Effector CD4-positive, alpha-beta T cell (primary cell): ENCODE measurements at places on chromosomes 7 and 10.

DNA sequence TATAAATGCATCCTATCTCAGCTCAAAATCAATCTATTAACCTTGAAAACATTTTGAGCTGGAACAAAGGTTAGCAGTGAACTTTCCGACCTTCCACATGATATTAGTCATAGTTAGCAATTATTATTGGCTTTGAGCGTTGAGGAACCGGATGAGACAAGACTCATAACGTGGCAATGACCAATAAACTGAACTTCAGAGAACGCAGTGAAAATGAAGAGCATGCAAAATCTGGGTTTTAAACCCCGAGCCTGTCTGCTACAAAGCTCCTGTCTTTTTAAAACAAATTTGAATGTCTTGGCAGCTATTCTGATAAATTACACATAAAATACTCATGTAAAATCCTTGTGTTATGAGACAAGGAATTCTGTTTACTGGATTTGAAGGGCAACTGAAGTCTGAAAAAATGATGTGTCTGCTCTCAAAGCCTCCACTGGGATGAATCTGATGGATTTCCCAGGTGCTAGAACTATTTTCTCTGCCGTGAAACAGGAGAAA is 74.7 kb upstream of the ITGB1 start:
- no peak for DNase-seq

DNA sequence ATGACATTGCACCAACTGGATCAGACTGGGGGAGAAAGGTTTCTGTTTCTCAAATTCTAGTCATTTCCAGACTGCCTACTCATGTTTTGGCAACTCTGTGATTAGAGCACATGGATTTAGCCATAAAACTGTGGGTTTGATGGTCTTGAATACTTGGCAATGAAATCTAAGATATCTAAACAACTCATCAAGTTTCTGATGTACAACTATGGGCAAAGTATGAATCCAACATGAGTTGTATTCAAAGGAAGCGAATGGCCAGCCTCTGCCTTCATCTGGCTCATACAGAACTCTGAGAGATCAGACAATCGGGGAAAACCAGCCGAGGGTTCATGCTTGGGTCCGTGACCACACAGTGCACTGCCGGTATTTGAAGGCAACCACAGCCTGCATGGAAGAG is 144.3 kb downstream of the ADAM12 start:
- no peak for DNase-seq

DNA sequence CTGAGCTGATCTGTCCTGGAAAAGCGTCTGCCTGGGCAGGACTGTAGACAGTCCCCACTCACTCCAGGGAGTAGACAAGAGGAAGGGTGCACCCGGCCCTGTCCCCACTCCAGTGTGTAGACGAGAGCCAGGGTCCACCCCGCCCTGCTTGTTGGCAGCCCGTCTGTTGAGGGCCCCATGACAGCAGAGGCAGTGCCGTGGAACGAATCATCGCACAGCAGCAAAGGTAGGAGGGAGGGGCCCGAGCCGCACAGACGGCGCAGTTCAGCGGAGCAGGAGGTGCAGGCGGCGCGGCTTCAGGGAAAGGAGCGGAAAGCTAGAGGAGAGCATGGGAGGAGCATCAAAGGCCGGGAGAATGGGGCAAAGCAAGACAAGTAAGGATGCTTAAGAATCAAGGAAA is 93.0 kb downstream of the DYNC2I1 start:
- no peak for DNase-seq

GRCh38 chr7:150449206-150449952 is 1.1 kb upstream of the GIMAP8 start:
- no peak for DNase-seq

DNA sequence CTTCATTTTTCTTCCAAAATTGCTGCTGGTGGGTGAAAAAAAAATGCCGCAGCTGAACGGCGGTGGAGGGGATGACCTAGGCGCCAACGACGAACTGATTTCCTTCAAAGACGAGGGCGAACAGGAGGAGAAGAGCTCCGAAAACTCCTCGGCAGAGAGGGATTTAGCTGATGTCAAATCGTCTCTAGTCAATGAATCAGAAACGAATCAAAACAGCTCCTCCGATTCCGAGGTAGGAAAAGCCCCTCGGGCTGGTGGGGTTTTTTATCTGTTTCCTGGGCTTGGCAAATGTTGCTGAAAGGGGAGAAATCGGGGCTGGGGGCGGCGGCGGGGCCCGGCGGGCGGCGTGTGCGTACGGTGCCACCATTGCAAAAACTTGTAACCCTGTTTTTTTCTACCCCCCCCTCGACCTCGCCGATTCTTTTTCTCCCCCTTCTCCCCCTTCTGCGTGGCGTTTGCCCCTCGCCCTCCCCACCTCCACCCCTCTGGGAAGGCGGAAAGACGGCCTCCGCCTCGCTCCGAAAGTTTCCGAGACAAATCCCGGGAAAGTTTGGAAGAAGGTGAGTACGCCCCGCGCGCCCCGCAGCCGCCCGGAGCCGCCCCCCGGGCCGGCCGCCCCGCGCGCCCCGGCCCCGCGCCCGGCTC is 789 bp downstream of the TCF7L2 start:
- DNase-seq, result no peak

- no peak for DNase-seq
Measured at GRCh38 chr7:11082121-11082520, 108.4 kb downstream of the PHF14 start.
